Amygdala (tissue), 56 donors: ENCODE measurements at places on chromosomes 2 and 18.

GRCh38 chr2:223887127-223887526 is 49.7 kb upstream of the AP1S3 start:
- DNase-seq = no peak

GRCh38 chr18:62979176-62979575 is 263.8 kb downstream of the PHLPP1 start:
- peak; percentile 82 for DNase-seq

- no peak for DNase-seq
Observed at GRCh38 chr2:188142636-188143295, 148.9 kb upstream of the GULP1 start.

GRCh38 chr18:48854780-48855179 is 96.0 kb downstream of the SMAD7 start:
- no peak for DNase-seq

DNA sequence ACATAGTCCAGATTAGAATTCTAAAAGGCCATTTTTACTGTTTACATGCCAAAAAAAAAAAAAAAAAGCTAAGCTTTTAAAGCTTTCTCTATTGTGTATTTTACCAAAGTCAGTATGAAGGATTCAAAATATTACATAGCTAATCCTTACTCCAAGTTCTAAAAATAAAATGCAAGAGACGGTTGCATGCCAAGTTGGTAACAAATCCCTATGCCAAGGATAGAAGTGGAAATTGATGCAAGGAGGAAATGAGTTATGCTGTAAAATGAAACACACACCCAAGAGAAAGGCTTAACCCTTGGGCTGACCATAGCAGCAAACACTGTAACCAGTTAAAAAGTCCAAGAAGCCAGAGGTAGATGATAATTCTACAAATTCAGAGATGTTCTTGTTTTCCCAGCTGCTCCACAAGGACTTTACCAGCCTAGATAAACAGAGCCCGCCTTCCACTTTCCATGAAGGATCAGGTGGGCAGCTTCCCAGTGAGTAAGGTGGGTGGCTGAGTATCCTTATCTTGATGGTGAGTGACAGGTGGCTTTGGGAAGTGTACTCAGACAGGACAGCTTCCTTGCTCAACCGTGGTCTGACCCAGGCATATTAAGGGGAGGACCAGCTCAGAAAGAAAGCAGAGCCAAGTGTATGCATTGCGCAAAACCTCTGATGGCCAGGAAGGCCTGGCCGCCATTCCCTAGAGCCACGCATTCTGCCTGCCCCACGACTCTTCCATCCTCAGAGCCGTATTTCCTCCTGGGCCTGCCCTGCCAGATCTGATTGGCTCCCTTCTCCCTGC is 34.4 kb downstream of the ATP8B1 start:
- no peak for DNase-seq

- DNase-seq = no peak
Observed at GRCh38 chr2:134819334-134819733, 19.1 kb upstream of the ACMSD start.
